NCI-H2029 treated with DMSO at 0.1 percent for 48 hours (cell line): ENCODE measurements at places on chromosomes 2 and 18.

DNA sequence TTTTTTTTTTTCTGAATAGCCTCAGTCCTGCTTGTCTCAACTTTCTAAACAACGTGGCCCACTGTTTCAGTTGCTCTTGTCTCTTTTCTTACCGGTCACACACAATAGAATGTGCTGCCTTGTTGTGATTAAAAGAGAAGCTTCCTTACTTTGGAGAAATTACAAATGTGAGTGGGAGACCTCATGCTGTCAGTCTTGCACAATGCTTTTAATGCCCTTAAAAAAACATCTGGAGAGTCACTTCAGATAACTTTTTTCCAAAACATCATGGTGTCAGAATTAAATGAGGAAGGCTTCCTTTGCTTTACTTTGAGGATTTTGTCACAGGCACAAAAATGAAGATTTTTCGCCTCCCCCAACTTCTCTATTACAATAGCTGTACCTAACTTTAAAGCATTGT lies 37.7 kb downstream of the LHCGR start:
- DNase-seq, result no peak

DNA sequence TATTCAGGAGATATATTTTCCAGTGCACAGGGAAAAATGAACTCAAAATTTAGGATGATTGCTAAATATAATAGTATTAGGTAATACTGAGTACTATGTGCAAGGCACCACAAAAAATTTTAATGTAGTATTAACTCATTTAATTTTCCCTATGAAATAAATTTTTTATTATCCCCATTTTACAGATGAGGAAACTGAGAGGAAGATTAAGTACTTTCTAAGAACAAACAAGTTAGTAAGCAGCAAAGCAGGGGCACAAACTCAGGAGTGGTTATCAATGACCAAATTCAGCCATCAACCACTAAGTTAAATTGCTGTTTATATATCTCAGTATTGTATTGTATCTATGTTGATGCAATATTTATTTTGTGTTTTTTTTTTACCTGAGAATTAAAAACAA lies 14.2 kb downstream of the SPDYA start:
- no peak for DNase-seq

DNA sequence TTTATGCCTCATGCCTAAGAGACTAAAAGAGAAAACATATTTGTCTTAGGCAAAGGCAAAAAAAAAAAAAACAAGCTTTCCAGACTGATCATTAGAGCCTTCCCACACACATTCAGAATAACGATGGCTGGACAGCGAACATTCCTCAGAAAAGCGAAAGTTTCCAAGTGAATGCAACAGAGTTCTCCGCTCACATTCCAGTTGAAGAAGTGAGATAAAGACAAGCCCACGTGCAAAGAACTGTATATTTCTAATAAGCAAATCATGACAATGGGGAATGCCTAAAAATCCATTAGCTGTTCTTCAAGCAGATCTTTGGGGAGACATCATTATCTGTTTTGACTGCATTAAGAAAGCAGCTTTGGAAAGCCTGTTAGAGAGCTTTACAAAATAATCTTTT lies 347.9 kb downstream of the METTL4 start:
- no peak for DNase-seq

DNA sequence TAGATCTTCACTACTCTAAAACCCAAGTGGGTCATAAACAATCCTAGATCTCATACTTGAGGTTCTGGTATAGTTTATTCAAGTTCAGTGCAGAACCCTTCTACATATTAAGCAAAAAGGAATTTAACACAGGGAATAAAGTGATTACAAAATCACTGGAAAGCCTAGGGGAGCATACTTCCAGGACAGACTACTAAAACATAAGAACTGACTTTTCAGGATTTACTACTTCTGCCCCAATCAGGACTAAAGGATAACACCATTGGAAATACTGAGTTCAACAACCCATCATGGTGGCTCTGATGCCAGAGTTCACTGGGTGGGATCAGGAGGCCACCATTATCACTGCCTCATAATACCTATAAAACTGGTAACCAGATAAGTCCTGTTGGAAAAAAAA lies 123.6 kb downstream of the DNAH7 start:
- DNase-seq, result no peak

GRCh38 chr2:75528221-75528977 lies 32.3 kb downstream of the EVA1A start:
- no peak for DNase-seq

DNA sequence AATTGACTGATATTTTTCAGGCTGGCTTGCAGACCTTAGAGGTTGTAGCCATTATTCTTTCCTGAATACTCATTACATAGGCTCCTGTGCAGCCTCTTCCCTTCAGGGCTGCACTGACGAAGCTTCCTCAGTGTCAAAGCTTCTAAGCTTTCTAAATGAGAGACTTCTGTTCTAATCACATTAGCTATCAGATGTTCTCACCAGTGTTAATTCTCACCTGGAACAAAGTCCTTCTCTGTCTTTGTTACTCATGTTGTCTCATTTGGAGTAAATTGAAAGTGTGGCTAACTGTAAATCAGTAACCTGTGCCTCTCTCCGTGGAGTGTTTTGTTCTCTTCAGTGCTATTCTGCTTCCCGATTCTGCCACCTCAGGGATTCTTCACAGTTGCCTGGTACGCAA lies 76.9 kb downstream of the MC4R start:
- no peak for DNase-seq

- DNase-seq, result no peak
Measured at GRCh38 chr18:10121028-10121427, 207.2 kb downstream of the VAPA start.

GRCh38 chr18:9058406-9058805 lies 44.1 kb upstream of the NDUFV2 start:
- DNase-seq, result no peak

DNA sequence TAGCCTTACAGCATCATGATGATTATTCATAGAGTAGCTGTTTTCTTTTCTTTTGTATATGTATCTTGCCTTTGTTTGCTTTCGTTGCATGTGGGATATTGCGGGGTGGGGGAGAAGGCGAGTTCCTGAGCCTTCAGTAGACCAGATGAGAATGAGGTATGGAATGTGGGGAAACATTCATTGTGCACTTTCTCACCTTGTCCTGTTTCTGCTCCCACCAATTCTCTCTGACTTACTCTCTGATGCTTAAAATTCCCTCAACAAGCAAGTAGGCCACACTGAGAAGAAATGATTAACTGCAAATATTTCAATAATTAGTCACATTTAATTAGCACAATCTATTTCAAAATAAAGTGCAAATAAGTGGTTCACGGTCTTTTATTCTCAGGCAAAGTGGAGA lies 31.0 kb downstream of the GKN2 start:
- no peak for DNase-seq

- no peak for DNase-seq
Measured at GRCh38 chr2:102297891-102298290, 13.5 kb upstream of the IL1RL1 start.

GRCh38 chr2:141393214-141393545 lies 737.6 kb downstream of the LRP1B start:
- no peak for DNase-seq

- no peak for DNase-seq
Measured at GRCh38 chr18:77210249-77210648, 39.4 kb upstream of the GALR1 start.
